Tibial artery (tissue), 4 donors: ENCODE measurements at places on chromosomes 7 and 10.

- no peak overlapping the region for H3K27ac ChIP-seq
- no peaks in the 10 kb centered on the region for H3K36me3 ChIP-seq
- H3K4me3 ChIP-seq = no peak overlapping the region
- H3K27me3 ChIP-seq = no peaks in the 10 kb centered on the region
- no peak for DNase-seq
Measured at GRCh38 chr10:129331839-129332220, 135.2 kb upstream of the MGMT start.

DNA sequence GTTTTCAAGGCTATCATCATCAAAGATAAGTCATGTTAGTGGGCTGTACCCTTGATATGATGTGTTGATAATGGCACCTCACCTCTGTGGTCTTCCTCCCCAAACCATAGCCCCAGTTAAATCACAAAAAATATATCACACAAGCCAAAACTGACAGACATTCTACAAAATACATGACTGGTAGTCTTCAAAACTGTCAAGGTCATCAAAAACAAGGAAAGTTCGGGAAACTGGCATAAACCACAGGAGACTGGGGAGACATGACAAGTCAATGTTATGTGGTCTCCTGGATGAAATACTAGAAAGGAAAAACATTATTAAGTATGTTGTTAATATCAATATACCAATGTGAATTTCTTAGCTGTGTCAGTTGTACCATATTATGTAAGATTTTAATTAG, 279.5 kb upstream of the FZD1 start:
- no peaks in the 10 kb centered on the region for H3K36me3 ChIP-seq
- no peaks in the 10 kb centered on the region for H3K4me1 ChIP-seq
- H3K4me3 ChIP-seq = no peak overlapping the region
- H3K27me3 ChIP-seq = no peaks in the 10 kb centered on the region
- no peak overlapping the region for H3K27ac ChIP-seq

DNA sequence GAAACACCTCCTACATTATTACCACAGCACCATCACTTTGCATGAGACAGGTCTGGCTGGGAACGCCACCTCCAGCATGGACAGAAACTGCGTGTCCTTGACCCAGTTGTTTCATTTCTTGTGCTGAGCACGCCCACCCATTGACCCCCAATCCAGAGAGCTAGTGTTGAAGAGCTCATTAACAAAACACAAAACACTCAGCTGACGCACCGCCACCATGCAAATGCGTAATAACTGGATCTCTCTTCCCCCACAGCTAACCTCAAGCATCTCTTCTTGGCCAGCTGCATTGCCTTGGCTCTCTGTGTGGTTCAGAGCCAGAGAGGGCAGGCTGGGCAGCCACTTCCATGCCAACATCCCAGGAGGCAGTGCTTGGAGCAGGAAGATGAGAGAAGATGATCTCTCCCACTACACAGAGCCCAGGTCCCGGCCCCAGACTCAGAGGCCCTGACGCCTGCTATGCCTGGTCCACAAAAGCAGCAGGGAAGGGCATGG, 173.5 kb downstream of the PLXNA4 start:
- DNase-seq = no peak
- no peaks in the 10 kb centered on the region for H3K4me1 ChIP-seq
- no peaks in the 10 kb centered on the region for H3K27me3 ChIP-seq
- peak overlapping the region; percentile 40 for H3K27ac ChIP-seq
- no peaks in the 10 kb centered on the region for H3K36me3 ChIP-seq

GRCh38 chr7:96346293-96346953, 24.5 kb upstream of the SLC25A13 start:
- H3K27me3 ChIP-seq = no peaks in the 10 kb centered on the region
- H3K27ac ChIP-seq = no peak overlapping the region
- no peaks in the 10 kb centered on the region for H3K4me1 ChIP-seq
- no peak for DNase-seq
- no peak overlapping the region for H3K4me3 ChIP-seq

DNA sequence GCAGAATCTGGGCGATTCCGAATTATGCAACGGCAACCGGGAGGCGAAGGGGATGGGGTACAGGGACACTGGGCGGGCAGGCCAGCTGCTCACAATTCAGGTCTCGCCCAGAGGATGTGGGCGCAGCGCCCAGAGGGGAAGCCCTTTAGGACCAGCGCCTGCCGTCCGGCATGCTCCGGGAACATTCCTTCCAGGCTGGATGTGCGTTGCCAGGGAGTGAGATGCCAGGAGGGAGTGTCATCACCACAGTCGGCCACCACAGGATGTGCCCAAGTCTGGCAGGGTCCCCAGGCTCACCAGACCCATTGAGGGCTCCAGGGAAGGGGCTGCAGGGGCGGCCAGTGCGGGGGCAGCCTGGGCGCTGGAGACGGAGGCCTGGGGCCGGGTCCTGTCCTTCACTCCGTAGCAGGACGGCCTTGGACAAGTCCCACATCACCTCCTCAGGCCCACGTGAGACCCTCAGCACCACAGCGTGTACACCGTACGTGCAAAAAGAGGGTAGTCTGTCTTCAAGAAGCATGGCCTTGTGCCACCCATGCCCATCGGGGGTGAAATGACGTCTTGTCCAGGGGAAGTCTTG, 63.9 kb downstream of the FOXL3 start:
- no peak overlapping the region for H3K4me3 ChIP-seq
- H3K36me3 ChIP-seq = no peaks in the 10 kb centered on the region

DNA sequence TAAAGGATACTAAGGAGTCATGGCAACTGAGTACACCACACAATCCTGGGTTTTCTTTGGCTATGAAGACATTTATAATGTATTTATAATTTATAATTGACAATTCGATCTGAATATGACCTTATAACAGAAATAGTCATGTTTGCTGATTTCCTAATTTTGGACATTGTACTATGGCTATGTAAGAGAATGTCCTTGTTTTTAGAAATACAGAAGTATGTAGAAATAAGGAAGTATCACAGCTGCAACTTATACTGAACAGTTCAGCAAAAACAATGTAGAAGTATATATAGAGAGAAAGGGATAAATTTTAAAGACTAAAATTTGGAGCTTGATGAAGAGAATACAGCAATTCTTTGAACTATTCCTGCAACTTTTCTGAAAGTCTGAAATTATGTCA, 32.6 kb downstream of the PRLHR start:
- peaks cover 4% of the 10 kb centered on the region for H3K27me3 ChIP-seq
- H3K36me3 ChIP-seq = no peaks in the 10 kb centered on the region
- DNase-seq = no peak
- no peaks in the 10 kb centered on the region for H3K4me1 ChIP-seq

DNA sequence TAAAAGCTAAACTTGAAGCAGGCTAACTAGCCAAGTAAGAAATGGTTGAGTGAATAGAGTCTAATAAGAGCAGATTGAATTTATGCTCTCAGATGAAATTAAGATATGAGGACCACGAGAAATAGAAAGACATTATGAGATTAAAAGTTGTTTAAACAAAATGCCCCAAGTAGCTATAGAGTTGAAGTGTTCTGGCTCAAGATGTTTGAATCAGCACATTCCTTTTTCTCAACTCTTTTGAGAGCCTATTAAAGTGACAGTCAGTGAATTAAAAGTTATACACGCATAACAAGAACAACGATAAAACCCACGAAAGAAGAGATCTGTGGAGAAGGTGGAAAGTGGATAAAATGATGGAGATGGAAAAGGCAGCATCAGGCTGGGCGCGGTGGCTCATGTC, 322.2 kb upstream of the ANKRD30A start:
- H3K36me3 ChIP-seq = no peaks in the 10 kb centered on the region
- H3K27me3 ChIP-seq = no peaks in the 10 kb centered on the region
- H3K27ac ChIP-seq = no peak overlapping the region
- DNase-seq = no peak
- H3K4me1 ChIP-seq = peaks cover 10% of the 10 kb centered on the region

DNA sequence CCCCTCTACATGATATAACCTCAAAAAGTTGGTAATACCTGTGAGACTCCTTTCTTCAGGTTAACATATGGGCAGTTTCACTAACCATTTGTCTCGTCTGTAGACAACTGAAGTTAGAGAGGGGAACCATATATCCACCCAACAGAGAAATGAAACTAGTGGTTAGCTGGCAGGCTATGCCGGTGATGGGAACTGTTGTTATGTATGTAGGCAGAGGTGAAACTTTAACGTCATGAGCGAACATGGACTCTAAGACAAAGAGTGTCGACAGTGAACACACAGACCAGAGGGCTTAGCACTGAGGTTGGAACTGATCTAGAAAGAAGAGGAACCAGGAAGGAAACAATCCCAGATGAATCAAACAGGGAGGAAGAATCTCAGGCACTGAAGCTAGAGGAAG, 112.4 kb downstream of the ELMO1 start:
- H3K27me3 ChIP-seq = no peaks in the 10 kb centered on the region
- no peak overlapping the region for H3K4me3 ChIP-seq
- no peak overlapping the region for H3K27ac ChIP-seq

GRCh38 chr7:70766694-70767093, 365.2 kb upstream of the GALNT17 start:
- no peak overlapping the region for H3K4me3 ChIP-seq
- DNase-seq = no peak
- no peak overlapping the region for H3K27ac ChIP-seq
- no peaks in the 10 kb centered on the region for H3K27me3 ChIP-seq

DNA sequence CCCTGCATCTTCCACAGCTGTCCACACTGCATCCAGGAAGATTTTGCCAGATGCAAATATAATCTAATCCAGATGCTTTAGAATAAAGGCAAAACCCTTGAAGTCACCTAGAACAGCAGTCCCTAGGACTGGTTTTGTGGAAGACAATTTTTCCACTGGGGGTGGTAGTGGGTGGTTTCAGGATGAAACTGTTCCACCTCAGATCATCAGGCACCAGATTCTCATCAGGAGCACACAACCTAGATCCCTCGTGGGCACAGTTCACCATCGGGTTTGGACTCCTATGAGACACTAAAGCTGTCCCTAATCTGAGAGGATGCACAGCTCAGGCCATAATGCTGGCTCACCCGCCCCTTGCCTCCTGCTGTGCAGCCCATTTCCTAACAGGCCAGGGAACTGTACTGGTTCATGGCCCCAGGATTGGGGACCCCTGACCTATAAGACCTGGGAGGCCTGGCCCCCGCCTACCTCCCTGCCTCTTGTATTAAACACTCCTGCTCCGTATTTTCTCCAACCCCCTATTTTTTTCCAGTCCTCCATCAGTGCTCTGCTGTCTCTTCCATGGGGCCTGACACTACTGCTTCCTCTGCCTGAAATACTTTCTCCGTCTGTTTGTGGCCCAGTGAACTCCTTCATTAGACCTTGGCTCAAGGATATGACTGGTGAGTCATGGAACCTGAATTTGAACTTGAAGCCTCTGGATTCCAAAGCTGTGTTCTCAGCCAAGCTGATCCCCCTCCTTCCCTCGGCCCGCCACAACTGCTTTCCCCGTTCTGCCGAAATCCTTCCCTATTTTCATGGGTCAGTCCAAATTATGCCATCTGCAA, 79.9 kb upstream of the RHEB start:
- DNase-seq = no peak
- H3K27ac ChIP-seq = peak overlapping the region; percentile 67
- no peaks in the 10 kb centered on the region for H3K27me3 ChIP-seq
- H3K4me3 ChIP-seq = no peak overlapping the region

- DNase-seq = no peak
- H3K4me3 ChIP-seq = peak overlapping the region; percentile 82
- H3K4me1 ChIP-seq = no peaks in the 10 kb centered on the region
- no peaks in the 10 kb centered on the region for H3K27me3 ChIP-seq
Measured at GRCh38 chr7:100584054-100584682, 1.8 kb downstream of the LRCH4 start.

- H3K4me1 ChIP-seq = no peaks in the 10 kb centered on the region
- DNase-seq = no peak
- H3K27me3 ChIP-seq = no peaks in the 10 kb centered on the region
Measured at GRCh38 chr10:93088466-93088865, 14.8 kb downstream of the CYP26A1 start.

GRCh38 chr7:15778191-15778590, 91.7 kb upstream of the MEOX2 start:
- DNase-seq = no peak
- H3K4me1 ChIP-seq = no peaks in the 10 kb centered on the region
- H3K4me3 ChIP-seq = no peak overlapping the region
- H3K27ac ChIP-seq = no peak overlapping the region
- H3K36me3 ChIP-seq = no peaks in the 10 kb centered on the region
- no peaks in the 10 kb centered on the region for H3K27me3 ChIP-seq

- no peaks in the 10 kb centered on the region for H3K36me3 ChIP-seq
- no peaks in the 10 kb centered on the region for H3K4me1 ChIP-seq
- no peaks in the 10 kb centered on the region for H3K27me3 ChIP-seq
- H3K4me3 ChIP-seq = no peak overlapping the region
- no peak for DNase-seq
Measured at GRCh38 chr10:63227207-63227895, 94.2 kb downstream of the NRBF2 start.

GRCh38 chr7:97307521-97308108, 190.1 kb downstream of the SDHAF3 start:
- H3K27ac ChIP-seq = no peak overlapping the region
- DNase-seq = no peak
- H3K27me3 ChIP-seq = no peaks in the 10 kb centered on the region

GRCh38 chr10:110392868-110393740, 88.4 kb upstream of the SMNDC1 start:
- H3K36me3 ChIP-seq = no peaks in the 10 kb centered on the region
- DNase-seq = peak; percentile 50
- H3K4me1 ChIP-seq = no peaks in the 10 kb centered on the region
- no peak overlapping the region for H3K4me3 ChIP-seq
- no peak overlapping the region for H3K27ac ChIP-seq

- H3K4me1 ChIP-seq = no peaks in the 10 kb centered on the region
- no peak overlapping the region for H3K27ac ChIP-seq
- no peak for DNase-seq
- H3K4me3 ChIP-seq = no peak overlapping the region
- no peaks in the 10 kb centered on the region for H3K27me3 ChIP-seq
Measured at GRCh38 chr7:119090851-119091250, 866.3 kb downstream of the ANKRD7 start.

GRCh38 chr7:116948934-116949333, 4.4 kb upstream of the ST7 start:
- no peaks in the 10 kb centered on the region for H3K36me3 ChIP-seq
- DNase-seq = no peak
- no peak overlapping the region for H3K27ac ChIP-seq
- H3K4me3 ChIP-seq = no peak overlapping the region
- H3K27me3 ChIP-seq = no peaks in the 10 kb centered on the region

GRCh38 chr10:71135236-71135635, 77.1 kb upstream of the UNC5B start:
- peaks cover 9% of the 10 kb centered on the region for H3K4me1 ChIP-seq
- H3K27ac ChIP-seq = no peak overlapping the region
- no peak for DNase-seq
- no peaks in the 10 kb centered on the region for H3K27me3 ChIP-seq
- no peaks in the 10 kb centered on the region for H3K36me3 ChIP-seq
- no peak overlapping the region for H3K4me3 ChIP-seq

- H3K27me3 ChIP-seq = no peaks in the 10 kb centered on the region
- no peaks in the 10 kb centered on the region for H3K4me1 ChIP-seq
- no peaks in the 10 kb centered on the region for H3K36me3 ChIP-seq
- no peak overlapping the region for H3K4me3 ChIP-seq
- no peak for DNase-seq
Measured at GRCh38 chr10:21530641-21531040, 3.4 kb upstream of the MLLT10 start.

DNA sequence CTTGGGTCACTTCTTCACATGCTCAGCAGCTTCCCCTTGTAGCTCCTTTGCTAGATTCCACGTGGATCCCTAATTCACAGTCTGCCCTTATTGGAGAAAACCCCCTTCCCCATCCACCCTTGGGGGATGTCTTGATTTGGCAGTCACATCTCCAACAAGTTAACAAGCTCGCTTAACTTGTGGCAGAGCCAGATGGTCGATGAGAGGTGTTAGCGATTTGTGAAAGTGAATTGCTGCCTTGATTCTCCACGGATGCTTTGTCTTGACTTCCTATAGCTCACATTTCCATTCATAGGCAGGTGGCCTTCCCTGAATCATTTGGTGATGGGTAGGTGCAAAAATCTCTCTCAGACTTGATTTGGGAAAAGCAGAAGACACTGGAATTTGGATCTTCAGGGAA, 387.9 kb downstream of the TCERG1L start:
- H3K36me3 ChIP-seq = no peaks in the 10 kb centered on the region
- no peak for DNase-seq
- H3K27ac ChIP-seq = no peak overlapping the region
